Tibial nerve (tissue), 4 donors: ENCODE measurements at places on chromosomes 4 and X.

DNA sequence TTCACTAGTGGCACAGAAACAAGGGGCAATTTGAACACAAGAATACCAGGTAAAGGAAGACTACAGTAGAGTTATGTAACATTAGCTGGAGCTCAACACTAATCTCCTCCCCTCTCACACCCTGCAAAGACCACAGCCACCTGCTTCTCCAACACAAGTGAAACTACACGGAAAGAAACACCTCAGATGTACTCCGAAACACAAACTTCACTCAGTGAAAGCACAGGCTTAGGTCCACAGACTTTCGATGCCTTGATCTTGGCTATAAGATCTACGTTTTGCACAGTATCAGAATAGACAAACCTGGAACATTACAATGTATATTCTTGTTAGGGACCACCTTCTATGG is 7.6 kb downstream of the ACSL1 start:
- no peak for DNase-seq

DNA sequence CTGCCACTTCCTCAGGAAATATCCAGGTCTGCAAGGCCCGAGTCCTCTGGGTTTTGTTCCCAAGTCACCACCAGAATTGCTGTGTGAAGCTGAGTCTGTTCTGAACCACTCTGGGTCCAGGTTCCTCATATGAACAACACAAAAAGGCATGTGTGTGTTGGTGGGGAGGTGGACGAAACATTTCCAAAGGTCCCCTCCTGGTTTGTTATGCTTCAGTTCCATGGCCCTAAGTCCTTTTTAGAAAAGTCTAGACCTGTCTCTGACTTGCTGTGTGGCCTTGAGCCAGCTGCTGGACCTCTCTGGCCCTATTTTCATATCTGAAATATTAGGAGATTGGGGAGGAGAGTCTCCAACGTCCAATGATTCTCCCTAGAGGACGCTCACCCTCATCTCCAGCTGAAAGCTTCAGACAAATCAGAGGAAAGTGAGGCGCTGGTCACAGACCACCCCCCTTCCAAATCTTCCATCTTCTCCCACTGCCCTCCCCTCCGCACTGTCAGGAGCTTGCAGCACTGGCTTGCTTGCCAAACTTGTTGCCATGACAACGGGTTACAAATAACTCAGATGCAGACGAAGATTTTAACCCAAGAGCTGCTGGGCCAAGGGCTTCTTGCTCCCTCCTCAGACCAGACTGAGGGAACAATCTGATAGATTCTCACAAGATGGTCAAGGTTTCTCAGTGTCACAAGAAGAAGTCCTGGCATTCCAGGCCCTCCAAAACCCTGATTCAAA is 64.5 kb downstream of the SMC1A start:
- DNase-seq: no peak

GRCh38 chr4:156073976-156074375 is 120.3 kb upstream of the CTSO start:
- no peak for DNase-seq

DNA sequence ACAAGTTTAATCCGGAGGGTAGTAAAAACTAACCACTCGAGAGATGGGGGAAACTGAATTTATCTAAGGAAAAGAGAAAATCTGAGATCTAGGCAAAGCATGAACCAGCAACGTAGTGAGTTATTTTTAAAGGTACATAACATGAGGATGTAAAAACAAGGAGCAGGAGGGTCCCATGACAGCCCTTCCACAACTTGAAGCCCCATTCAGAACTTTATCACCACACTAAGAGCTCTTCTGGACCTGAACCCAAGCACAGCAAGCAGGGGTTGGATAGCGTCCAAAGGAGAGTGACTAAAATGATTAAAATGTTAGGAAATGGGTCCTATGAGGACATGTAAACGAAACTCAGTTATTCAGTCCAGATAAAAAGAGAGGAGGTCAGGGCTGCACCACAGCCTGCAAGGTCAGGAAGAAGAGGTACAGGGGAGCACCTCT is 16.2 kb downstream of the SH3RF1 start:
- no peak for DNase-seq

- no peak for DNase-seq
These were observed 56.3 kb upstream of the SPRY1 start for GRCh38 chr4:123340381-123340701.

- DNase-seq: no peak
These were observed 448 bp upstream of the SCFD2 start for GRCh38 chr4:53366301-53366716.

DNA sequence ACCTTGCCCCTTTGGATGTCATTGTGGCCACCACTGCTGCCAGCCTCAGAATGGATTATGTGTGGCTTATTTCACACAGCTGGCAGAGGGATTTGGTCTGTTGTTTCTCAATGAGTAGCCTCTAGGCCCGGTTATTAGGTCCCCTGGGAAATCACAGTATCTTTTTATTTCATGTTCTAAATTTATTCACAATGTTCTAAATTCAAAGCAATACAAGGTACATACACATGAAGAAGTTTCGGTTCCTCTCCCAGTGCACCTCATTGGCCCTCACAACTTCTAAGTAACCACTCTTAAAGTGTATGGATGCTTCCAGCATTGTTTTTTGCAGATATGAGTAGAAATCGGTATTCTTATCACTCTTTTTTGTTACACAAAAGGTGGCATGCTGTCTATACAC is 262.7 kb downstream of the RCHY1 start:
- DNase-seq: no peak

- no peak for DNase-seq
These were observed 73.0 kb upstream of the ANXA3 start for GRCh38 chr4:78478523-78478922.

GRCh38 chrX:74781507-74782034 is 143.7 kb downstream of the NEXMIF start:
- DNase-seq: no peak

GRCh38 chr4:87971866-87972265 is 3.6 kb upstream of the SPP1 start:
- DNase-seq: no peak

DNA sequence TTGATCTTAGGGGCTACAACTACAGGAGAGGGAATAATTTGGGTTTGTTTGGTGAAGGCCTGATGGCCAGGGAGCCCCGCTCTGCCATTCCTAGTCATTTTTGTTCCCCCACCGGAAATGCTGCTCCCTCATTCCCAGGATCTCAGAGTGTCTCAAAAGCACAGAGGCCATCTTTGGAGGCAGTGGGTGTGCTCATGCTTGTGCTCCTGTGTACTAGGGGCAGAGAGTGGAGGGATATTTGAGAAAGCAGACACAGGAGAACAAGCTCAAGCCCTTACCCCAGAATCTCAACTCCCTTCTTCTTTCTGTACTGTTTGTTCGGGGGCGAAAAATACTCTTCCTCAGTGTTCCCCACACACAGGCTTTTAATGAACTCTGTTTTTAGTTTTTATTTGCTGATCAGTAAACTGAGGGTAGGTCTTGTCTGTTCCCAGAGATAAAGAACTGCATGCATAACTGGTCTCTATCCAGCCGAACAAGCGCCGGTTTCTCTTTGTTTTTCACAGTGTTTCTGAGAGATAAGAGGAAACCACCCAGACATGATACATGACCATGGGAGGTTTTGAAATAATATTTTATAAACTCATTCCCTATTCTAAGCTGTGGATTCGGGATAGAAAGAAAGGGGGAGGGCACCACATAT is 32.9 kb upstream of the XK start:
- no peak for DNase-seq

DNA sequence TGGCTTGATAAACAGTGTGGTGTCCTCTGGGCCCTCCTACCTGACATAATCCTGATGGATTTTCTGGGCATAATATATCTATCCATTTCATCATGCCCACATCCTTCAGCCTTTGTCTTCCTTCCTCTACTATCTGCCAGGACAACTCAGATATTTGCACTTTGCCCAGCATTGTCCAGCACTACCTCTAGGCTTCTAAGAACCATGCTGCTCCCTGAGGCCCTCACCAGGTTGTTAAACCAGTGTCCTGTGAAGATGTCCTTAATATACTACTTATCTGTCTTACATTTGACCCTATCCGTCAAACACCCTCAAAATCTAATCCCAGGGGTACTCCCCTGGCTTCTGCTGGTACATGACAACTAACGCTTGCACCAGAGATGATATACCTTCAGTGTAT is 58.2 kb upstream of the MAML3 start:
- DNase-seq: no peak

DNA sequence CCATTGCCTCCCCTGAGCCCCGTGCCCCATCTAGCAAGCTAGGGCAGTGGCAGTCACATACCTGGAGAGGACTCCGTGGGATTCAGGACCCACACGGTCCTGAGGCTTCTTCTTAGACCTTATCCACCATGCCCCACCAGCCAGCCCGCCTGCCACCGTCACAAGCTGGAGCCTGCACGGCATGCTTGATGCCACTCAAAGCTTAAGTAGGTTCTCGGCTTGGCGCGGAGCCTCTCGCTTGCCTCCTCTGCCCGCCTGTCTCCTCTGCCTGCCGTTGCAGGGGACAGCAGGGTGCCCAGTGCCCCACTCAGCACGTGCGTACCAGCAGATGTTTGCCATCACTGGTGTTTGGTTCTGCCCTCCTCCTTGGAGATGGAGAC is 14.1 kb downstream of the PSAPL1 start:
- DNase-seq: no peak

GRCh38 chr4:38160487-38161207 is 200.4 kb downstream of the PTTG2 start:
- DNase-seq: no peak

GRCh38 chr4:136793848-136794247 is 738.4 kb downstream of the PCDH18 start:
- DNase-seq: no peak

DNA sequence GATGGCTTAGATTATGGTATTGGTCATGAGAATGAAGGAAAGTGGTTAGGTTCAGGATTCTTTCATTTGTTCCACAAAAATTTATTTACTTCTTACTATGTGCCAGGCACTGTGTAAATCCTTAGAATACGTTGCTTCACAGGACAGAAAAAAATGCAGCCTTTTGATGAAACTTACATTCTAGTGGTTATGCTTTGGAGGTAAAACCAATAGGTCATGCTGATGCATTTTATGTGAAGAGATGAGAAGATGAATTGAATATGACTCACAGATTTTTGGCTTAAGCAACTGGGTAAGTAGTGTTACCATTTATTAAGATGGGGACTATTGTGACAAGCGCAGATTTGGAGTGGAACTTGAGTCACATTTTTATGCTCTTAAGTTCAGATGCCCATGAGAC is 165.3 kb downstream of the GLRA2 start:
- no peak for DNase-seq

DNA sequence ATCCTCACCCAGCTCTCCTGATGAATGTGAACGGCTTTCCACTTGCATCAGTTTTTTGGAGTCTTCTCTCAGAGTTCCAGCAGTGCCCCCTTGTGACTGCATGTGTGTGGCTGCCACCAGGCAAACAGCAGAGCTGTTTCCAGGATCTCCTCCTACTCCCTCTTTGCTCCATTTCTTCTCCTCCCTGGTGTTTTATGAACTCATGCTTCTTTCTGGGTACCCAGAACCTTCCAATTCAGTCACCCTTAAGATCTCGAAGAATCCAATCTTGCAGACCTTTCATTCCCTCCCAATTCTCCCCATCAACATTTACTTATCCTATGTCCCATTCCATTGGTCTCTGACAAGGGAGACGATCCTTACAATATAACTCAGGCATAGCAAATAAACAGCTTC is 6.8 kb upstream of the TCEANC start:
- DNase-seq: peak; percentile 70
